ENCODE measurements at places on chromosomes 6 and 20. TPM values are rescaled to one million over a fixed set of nuclear protein-coding genes. Genes with fewer than 3 reads are reported as not detected.

- DNase-seq, result no peak
Observed at GRCh38 chr6:35731414-35731735, 5.5 kb upstream of the ARMC12 start.

- DNase-seq, result no peak
Observed at GRCh38 chr6:170177772-170178560, 112.9 kb downstream of the DLL1 start.

- DNase-seq, result no peak
Observed at GRCh38 chr20:51643390-51643789, 100.9 kb upstream of the NFATC2 start.

The BPIFB1 gene
- not detected for polyA plus RNA-seq

All from AG04450 (cell line).